ENCODE measurements at places on chromosomes 13 and 19.

DNA sequence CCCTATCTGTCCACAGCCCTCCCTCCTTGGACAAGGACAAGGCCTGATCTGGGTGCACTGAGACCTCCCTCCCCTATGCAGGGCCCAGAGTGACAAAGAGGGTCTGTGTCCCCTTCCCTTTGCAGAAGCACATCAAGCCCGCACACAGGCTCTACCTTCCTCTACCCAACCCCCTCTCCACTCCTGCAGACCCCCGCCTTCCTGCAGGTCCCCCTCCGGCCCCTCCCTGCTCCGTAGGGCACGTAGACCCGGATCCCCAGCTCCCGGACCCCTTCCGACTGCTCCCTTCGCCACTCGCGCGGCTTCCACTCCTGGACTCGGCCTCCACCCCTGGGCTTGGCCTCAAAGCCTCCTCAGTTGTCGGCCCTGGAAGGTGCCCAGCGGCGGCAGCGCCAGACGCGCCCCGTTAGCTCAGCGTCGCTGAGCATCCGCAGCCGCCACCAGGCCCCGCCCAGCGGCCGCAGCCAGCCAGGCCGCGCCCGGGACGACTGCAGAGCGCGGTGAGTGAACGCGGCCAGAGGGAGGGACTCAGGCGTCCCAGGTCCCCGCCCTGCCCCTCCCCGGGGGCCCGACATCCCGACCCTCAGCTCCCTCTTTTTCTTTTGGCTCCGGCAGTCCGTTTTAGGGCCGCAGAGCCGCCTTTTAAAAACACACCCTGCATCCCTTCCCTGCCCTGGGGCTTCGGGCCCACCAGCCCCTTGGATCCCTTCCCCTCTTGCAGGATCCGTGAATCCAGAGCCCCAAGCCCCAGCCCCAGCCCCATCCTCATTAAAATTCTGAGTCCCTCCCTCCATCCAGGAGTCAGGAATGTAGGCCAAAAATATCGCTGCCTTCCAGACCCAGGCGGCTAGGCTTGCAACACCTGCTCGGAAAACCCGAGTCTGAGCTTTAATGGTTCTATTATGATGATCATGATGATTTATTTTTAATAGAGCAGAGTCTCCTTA lies 1.5 kb upstream of the MYADM start:
- DNase-seq = peak; percentile 78

DNA sequence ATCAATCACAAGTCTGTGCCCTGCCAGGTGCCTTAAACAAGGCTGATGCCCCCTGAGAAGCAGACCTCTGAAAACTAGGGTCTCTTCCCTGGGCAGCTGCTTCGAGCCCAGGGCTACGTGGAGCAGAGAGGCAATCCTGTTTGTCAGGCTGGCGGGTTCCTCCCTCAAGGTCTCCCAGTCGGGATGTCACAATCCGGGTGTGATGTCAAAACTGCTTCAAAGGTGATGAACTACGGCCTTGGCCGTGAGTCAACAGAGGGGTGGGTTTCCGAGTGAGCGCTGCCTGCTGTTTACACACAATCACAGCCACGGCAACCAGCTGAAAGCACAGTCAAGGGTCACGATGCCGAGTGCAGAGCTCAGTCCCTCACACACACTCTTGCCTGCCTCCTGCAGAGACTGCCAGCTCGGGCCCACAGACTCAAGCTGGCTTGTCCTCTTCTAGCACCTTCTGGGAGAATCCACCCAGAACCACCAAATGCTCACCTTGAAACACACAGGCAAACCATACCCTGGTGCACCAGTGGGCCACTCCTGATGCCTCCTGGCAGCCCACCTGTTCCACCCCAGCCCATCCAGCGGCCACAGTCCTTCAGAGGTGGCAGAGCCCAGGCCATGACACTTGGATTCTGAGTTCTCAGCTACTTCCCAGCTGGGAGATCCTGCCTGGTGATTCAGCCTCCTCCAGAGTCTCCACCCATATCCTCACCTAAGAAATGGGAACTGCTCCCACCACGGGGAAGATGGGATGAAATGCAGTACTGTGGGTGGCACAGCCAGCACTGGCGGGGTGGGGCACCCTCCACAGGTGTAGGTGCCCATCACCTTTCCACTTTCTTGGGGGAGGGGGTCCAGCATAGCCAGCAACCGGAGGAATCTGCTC lies 6.8 kb downstream of the ELL start:
- no peak for DNase-seq

GRCh38 chr19:45323671-45324081 lies 1.0 kb upstream of the CKM start:
- DNase-seq = peak; percentile 60

DNA sequence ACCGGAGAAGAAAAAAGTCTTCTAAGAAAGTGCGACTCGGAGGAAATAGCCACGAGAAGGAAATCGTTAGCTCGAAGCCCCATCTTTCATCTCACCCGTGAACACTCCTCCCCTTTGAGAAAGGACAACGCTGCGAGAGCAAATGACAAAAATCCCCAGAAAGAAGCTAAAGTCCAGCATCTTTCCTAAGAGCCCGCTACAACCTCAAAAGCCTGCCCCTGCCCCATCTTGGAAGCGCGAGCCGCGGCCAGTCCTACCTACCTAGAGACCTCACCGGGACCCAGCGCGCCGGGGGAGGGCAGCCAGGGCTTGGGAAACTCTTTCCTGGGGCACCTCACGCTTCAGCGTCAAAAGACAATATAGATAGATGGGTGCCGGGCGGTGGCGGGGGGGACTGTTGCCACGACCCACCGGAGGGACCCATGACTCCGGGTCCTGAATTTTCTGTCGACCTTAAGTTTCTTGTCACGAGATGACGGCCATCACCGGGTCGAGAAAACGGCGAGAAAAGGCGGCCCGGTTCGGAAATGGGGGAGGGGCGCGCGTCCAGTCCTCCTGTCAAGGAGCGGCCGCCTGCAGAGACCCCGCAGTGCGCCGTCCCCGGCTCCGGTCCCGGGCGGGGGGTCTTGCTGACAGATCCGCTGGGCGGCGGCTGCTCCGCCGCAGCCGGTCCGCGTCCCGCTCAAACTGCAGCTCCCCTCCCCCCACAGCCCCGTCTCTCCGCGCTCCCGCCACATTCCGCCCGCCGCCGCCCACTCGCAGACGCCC lies 65.9 kb downstream of the KCNRG start:
- DNase-seq = peak; percentile 63

- no peak for DNase-seq
Measured at GRCh38 chr13:77492982-77493381, 42.5 kb upstream of the SCEL start.

DNA sequence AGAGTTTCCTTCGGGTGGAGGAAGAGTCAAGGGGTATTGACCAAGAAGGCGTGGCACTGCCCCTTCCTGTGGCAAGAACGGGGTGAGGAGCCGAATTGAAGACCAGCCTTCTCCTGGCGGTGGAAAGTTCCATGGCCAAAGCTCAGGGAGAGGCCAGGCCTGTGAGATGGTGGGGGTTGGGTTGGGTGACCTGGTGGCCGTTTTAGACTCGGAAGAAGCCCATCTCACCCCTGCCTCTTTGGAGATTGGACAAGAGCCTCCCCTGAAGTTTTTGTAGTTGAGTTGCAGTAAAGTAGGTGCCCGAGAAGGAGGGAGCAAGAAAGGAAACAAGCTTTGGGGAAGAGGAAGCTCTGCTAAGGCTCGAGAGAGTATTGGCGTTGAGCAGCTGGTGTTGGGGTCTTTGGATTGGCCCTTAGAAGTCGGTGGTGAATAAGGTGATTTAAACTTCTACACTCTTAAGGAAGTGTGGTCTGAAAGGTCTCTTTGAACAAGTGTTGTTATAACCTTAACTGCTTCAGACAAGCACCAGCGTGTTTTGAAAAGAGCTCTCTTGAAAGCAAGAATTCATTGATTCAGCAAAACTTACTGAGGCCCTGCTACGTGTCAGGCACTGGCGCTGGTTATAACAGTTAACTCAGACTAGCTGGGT lies 964 bp downstream of the SPINT2 start:
- DNase-seq = no peak

Measured in H9 (cell line).